ENCODE measurements at places on chromosomes 7 and 10.
A peak's percentile ranks its signal among the peaks of the same experiment; 100 is the strongest.

GRCh38 chr10:112562809-112563663 is 116.0 kb downstream of the VTI1A start:
- no peak for DNase-seq

- no peak for DNase-seq
These were observed 103.7 kb downstream of the PLXNA4 start for GRCh38 chr7:132472463-132473120.

DNA sequence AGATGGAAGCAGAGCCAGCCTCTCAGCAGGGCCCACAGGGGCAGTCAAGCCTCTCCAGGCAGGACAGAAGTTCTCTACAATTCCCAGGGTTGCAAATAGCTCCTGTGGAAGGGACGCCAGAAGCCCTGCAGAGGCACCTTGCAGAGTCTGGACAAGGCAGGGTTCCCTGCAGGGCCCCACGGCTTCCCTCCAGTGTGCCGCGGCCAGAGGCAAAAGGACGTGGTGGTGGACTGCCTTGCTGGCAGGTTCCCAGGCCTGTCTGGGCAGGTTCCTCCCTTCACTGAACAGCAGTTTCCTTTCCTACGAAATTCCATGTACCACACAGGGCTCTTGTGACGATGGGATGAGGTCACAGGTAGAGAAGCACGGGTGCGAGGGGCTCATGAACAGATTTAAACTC is 25.1 kb downstream of the UPP1 start:
- DNase-seq = no peak

DNA sequence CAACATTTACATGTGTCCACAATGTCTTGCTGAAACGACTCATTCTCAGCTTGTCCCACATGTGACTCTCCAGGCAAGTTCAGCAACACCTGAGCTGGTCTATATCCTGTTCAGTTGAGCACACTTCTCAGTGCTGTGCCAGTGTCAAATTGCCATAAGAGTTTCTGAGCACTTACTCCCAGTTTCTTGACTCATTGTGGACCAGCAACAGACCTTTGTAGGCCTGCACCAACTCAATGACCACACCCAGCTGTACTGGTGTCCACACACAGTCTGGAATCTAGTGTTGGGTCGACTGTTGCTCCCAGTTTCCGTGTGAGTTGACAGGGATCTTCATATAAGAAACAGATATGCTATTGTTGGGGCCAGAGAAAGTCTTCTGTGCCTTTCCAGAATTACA is 88.0 kb downstream of the PTPN20 start:
- no peak for DNase-seq

GRCh38 chr10:32002531-32002930 is 53.7 kb downstream of the KIF5B start:
- DNase-seq = no peak

DNA sequence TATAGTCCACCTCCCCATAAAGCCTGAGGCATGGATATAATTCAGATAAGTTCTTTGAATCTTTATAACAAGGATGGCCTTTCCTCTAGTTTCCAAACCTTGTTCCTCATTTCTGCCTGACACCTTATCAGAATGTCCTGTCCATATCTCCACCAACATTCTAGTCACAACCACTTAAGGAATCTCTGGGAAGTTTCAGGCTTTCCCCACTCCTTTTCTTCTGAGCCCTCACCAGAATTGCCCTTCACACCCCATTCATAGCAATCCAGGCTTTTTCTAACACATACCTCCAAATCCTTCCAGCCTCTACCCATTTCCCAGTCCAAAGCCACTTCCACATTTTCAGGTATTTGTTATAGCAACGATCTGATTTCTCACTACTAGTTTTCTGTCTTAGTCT is 18.0 kb upstream of the DIP2C start:
- DNase-seq = no peak

DNA sequence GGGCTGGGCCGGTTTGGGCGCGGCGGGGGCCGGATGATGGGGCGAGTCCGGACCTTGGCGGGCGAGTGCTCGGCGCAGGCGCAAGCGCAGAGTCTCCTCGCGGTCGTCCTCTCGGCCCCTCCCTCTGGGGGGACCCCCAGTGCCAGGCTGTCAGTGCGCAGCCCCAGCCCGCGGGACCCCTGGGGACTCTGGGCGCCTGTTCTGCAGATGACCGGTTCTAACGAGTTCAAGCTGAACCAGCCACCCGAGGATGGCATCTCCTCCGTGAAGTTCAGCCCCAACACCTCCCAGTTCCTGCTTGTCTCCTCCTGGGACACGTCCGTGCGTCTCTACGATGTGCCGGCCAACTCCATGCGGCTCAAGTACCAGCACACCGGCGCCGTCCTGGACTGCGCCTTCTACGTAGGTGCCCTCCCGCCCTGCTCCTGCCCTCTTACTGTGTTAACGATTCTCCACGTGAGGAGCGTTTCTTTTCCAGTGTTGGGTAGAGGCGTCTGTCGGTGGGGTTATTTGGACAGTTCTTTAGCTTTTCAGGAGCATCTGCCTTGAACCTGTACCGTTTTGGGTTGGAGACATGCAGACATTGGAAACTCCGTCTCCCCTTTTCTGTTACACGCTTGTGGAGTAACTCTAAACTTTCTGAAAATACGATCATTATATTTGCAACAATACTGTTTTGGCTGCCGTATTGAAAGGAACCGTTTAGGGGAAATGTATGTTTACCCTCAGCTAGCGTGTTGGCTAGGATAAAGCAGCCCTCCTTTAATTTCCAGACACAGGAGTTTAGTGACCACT is 706 bp downstream of the BUB3 start:
- no peak for DNase-seq

DNA sequence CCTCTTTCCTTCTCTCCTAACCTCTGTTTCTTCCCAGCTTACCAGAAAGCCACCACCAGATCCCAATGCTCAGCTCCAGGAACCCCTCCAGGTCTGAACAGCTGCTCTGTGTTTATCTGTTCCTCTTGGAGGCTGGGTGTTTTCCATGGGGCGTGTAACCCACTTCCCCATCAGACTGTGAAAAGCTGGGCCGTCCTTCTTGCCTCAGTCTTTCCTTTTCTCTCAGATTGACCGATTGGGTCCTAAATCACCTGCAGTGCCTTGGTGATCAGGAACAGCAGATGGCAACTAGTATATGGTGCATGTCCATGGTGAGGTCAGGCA is 4.8 kb downstream of the SH3PXD2A start:
- DNase-seq = no peak

GRCh38 chr10:31949266-31949665 is 20.6 kb upstream of the ARHGAP12 start:
- no peak for DNase-seq

DNA sequence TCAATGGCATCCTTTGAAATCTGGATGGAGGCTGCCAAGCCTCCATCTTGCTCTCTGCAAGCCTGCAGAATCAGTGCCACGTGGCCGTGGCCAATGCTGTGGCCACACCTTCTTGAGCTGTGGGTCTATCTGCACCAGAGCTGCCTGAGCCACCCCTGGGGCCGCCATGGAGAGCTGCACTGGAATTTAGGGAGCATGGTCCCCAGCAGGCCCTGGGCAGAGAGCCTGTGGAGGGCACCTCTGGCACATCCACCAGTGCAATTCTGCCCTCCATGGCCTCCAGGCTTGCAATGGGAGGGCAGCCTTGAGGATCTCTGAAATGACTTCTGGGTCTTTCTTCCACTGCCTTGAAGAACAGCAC is 55.6 kb upstream of the NKX6-2 start:
- DNase-seq = no peak

- DNase-seq = peak; percentile 33
These were observed at the start of gene TMEM196 for GRCh38 chr7:19772841-19773760. Gene TMEM196 (minus strand): TSS chr7:19773617. CDS start chr7:19772696, 921 bp downstream.

- no peak for DNase-seq
These were observed 50.8 kb downstream of the GRB10 start for GRCh38 chr7:50731703-50732582.

- no peak for DNase-seq
These were observed 543.3 kb downstream of the CALN1 start for GRCh38 chr7:71868797-71869196.

DNA sequence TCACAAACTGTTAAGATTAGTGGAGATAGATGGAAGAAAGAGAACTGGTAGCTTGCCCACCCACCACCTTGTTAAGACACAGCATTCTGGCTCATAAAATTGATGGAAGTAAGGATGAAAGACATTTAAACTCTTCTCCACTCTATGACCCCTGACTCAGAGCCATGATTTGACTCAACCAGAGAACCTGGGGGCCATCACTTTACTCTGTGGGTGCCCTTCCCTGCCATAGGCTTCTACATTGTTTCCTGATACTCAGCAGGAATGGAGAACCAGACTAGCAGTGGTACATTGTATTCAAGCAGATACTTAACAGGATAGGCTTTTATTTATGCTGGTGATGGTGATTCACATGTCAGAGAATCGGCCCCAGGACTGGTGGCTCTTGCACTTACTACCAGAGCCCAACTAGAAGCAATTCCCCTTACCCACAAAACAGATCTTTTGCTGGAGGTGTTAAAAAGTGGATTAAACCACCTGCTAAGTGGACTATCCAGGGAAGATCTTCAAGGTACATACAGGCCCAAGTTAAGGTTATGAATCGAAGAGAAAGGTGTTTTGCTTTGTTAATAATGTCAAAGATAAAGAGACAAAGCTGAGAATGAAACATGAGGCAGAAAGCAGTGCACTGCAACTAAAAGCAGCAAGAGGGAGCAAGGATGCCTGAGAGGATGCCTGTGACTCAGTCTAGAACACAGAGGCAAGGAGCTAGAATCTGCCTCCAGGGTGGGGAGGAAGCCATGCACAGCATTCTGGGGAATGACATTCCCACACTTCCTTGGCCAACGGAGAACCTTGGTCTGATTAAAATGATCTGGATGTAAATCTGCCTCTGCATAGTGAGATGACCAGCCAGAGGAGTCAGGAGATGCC is 36.0 kb upstream of the GLI3 start:
- no peak for DNase-seq

- DNase-seq = no peak
These were observed 18.1 kb downstream of the CCDC126 start for GRCh38 chr7:23615331-23615730.

- peak; percentile 99 for DNase-seq
These were observed 14.7 kb downstream of the LZTS2 start for GRCh38 chr10:101014230-101014884.

DNA sequence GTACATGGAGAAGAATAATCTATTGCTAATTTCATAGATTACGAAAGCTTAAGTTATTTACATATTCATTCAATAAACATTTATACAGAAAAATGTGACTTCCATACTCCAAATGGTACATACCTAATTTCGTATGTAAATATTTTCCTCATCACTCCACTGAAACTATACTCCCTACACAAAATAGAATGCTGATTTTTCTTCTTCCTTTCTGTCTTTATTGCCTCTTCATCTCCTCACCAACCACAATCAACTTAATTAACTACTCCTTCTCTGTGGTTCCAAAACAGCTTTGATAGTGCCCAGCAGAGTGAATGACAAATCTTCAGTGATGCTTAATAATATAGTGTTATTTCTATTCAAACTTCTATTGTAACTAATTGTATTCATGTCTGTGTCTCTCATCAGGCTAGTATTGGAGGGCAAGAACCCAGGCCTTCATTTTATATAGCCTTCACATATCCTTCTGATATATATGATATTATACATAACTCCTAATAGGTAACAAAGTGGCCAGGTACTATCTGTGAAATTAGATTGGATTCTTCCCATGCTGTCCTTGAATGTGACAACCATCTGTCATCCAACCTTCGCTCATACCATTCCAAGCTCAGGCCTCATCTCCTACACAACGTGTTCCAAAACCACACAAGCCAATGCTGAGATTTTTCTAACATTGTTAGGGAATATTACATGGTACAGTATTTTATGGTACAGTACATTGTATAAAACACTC is 5.3 kb downstream of the ITGB1 start:
- no peak for DNase-seq

DNA sequence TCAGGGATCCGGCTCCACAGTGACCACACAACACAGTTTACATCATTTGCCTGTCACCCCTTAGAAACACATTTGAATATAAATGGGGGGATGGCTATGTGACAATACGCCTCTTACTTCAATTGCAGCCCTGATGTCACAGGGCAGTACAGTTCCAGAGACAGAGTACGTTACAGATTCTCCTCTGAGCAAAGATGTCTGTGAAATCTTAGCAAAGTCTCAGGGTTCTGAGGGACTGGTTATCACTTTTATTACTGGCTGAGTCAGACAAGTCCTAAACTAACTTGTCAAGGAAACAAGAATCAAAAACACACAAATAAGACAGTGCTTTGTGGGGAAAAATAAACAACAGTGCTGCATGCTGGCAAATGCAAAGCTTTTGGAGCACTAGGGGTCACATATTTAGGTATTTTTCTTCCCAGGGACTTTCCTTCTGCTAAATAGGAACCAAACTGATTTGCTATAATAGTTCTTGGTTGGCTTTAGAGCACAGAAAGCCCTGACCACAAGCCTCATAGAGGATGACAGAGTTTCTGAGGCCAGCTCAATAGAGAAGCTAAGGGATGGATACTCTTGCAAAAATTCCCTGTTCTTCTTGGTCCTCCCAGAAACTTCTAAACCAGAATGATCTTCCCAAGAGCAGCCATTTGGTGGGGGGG is 501.6 kb downstream of the GRID1 start:
- no peak for DNase-seq

DNA sequence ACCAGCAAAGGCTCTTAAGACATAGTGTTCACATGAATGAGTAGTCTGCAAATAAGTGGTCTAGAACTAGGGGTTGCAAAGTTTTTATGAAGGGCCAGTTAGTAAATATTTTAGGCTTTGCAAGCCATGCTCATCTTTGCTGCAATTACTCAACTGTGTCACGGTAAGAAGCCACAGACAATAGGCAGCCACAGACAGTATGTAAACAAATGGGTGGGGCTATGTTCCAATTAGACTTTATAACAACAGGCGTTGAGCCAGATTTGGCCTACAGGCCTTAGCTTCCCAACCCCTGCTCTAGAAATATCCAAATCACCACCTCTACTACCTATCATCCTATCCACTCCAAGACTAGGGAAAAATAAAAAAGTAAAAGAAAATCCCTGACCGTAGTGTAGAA is 9.2 kb downstream of the IKZF5 start:
- DNase-seq = no peak

- DNase-seq = no peak
These were observed 136.2 kb upstream of the ANKRD30A start for GRCh38 chr10:36989233-36989632.

DNA sequence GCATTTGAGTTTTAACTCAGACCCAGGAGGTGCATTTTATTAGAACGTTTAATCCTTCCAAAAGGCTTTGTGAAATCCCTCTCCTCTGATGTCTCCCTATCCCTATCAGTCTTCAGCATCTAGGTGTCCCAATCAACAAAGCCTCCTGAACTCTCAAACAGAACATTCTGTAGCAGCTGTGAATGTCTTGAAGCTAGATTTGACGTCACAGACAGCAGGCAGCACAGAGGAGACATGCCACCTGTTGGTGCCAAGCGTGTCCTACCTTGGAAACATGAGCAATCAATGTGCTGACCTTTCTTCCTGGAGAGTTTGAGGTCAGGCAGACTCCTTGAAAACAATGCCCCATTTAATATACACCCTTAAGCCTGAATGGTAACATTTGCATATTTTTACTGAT is 125.5 kb downstream of the RNLS start:
- no peak for DNase-seq

- DNase-seq = no peak
These were observed 41.8 kb upstream of the ZNF365 start for GRCh38 chr10:62332406-62332805.
